AG09309 (cell line): ENCODE measurements at places on chromosomes 4 and X.

GRCh38 chr4:43564107-43564506 is 671.6 kb downstream of the GRXCR1 start:
- no peak for DNase-seq

- no peak for DNase-seq
These were observed 38.8 kb downstream of the BTC start for GRCh38 chr4:74755486-74755885.

- DNase-seq = no peak
These were observed 5.0 kb upstream of the BANK1 start for GRCh38 chr4:101785486-101785885.

DNA sequence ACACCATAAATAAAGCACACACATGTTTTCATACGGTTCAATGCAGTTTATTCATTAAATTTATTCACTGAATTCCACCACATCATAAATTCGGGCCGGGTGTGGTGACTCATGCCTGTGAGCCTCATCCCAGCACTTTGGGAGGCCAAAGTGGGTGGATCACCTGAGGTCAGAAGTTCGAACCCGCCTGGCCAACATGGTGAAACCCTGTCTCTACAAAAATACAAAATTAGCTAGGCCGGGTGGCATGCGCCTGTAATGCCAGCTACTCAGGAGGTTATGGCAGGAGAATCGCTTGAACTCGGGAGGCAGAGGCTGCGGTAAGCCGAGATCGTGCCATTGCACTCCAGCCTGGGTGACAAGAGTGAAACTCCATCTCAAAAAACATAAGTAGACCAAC is 131.6 kb downstream of the PDS5A start:
- no peak for DNase-seq

GRCh38 chrX:155056877-155057792 is 13.8 kb downstream of the CMC4 start:
- DNase-seq = peak; percentile 7

- DNase-seq = no peak
These were observed 12.9 kb upstream of the WDR17 start for GRCh38 chr4:176052744-176053143.

- DNase-seq = no peak
These were observed 47.8 kb downstream of the APLN start for GRCh38 chrX:129606918-129607317.

DNA sequence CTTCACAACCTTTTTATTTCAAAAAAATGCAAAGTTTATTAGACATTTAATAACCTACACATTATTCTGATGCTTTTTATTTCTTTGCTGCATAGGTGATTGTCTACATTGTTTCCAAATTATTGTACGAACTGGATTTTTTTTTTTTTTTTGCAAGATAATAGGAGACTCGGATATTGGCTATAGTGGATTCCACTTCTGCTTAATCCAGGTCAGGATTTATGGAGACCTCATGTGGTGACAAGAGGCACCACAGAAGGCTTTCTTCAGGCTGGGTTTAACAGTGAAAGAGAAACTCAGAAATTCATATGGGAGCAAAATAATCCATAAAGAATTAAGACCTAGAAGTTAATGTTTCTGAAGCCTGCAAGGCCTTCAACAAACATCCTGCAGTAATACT is 2.4 kb upstream of the SLIT2 start:
- no peak for DNase-seq
